ENCODE measurements at places on chromosomes 1 and 21. TPM values are rescaled to one million over a fixed set of nuclear protein-coding genes. Genes with fewer than 3 reads are reported as not detected.
A peak's percentile ranks its signal among the peaks of the same experiment; 100 is the strongest.

The OR2AK2 gene
- 0.35 TPM for total RNA-seq

The SYT2 gene
- total RNA-seq = 12.5 TPM

The ACTL8 gene
- total RNA-seq = 0.70 TPM

The CLDN8 gene
- total RNA-seq = not detected

The IGSF8 gene
- total RNA-seq = 120 TPM

The DMRTB1 gene
- total RNA-seq = 1.2 TPM

The SLC6A17 gene
- total RNA-seq = 0.27 TPM

The CFHR3 gene
- total RNA-seq = 2.0 TPM

The PCAT6 gene
- total RNA-seq = 7.2 TPM

The CRYBG2 gene
- total RNA-seq = 18.4 TPM

The CDA gene
- total RNA-seq = 1.7 TPM

GRCh38 chr1:33372677-33373076 is 51.8 kb upstream of the A3GALT2 start:
- no peak for DNase-seq

- peak; percentile 88 for DNase-seq
Observed at GRCh38 chr1:3899754-3900149, 320 bp downstream of the C1orf174 start.

GRCh38 chr1:36764798-36765197 is 269.5 kb downstream of the GRIK3 start:
- DNase-seq = no peak

DNA sequence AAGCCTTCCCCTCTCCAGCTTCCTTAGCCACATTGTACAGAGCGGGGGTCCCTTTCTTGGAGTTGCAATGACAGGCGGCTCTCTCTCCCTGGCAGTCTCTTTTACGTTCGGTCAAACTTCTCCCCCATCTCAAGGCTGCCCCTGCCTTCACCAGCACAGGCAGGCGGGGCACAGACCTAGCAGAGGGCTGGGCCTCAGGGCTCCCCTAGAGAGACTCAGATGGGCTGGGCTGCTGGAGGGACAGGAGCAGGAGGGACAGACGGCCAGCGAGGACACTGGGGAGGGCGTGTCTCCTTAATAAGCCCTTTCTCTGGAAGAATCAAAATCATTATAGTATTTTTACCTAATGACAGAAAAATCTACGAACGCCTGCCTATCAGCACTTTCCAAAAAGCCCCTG is 79.6 kb downstream of the CASZ1 start:
- DNase-seq = no peak

DNA sequence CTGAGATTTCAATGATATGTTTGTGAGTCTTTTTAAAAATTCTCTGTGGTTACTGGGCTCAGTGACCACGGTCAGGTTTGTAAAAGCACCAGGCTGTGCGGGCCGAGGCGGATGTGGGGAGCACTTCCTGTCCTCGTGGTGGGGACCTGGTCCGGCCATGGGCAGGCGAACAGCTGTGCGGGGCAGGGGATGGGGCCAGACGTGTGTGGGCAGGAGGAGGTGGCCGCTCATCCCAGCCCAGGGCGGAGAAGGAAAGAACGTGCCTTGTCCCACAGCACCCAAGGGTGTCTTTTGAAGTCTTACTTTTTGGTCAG is 5.2 kb upstream of the OXCT2 start:
- DNase-seq = no peak

DNA sequence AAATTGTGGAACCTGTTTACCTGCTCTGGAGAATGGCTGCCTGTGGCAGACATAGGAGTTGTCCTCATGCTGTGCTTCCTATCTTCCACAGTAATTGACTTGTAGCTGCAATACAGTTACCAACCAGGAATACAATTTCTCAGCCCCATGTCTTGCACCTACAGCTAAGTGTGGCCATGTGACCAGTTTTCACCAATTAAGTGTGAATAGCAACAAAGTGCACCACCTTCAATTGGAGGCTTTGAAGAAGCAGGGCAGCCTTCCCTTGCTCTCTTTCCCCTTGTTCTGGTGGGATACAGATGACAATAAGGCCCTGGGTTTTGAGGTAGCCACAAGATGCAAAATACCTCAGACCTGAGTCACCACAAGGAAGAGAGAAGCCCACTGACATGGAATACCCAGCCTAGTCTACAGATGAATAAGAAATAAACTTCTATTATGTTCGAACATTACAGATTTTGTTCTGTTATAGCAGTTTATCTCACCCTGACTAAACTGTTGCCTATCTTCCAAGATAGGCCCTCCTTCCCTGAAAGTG is 70.2 kb upstream of the S1PR1 start:
- no peak for DNase-seq

DNA sequence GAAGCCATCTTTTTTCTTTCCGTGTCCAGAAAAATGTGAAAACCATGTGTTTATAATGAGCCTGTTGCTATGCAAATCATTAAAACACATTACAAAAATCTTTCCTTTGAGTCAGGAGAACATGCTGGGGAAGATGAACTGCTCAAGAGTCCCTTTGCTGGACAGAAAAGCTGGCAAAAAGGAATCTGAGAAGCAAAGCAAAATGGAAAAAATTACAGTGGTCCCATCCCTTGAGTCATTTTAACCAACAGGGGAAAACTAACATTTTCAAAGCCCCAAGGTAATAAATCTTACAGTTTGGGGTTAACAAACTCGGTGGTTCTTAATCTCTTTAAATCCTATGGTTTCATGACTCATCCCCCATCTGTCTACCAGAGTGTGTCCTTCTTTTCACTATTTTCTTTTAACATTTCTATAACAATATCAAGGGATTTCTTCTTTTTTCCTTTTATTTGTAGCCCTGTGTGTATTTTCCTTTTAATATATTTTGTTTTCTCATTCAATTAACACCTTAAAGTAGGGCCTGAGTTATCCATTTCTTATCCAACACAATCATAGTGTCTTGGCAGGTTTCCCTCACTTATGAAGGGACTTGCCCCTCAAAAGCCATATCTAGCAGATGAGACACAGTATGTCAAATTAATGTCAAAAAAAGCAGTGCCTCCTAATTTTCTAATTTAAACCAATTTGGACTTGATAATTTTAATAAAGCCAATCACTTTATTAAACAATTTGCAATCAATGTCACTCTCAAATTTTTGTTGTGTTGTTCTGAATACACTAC is 105.4 kb downstream of the PTPN14 start:
- DNase-seq = no peak

DNA sequence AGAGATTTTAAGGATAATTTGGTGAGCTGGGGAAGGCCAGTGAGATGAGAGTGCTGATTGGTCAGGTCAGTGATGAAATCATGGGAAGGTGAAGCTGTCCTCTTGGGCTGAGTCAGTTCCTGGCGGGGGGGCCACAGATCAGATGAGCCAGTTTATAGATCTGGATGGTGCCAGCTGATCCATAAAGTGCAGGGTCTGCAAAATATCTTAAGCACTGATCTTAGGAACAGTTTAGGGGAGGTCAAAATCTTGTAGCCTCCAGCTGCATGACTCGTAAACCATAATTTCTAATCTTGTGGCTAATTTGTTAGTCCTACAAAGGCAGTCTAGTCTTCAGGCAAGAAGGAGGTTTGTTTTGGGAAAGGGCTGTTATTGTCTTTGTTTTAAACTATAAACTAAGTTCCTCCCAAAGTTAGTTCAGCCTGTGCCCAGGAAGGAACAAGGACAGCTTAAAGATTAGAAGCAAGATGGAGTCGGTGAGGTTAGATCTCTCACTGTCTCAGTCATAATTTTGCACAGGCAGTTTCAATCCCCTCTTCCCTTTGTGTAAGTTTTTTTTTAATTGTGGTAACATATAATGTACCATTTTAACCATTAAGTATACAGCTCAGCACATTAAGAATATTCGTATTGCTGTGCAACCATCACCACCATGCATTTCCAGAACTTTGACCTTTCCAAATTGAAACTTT is 39.4 kb downstream of the PTAFR start:
- no peak for DNase-seq

GRCh38 chr21:44547656-44548331 is 3.5 kb downstream of the KRTAP10-2 start:
- no peak for DNase-seq

- DNase-seq = no peak
Observed at GRCh38 chr1:193486671-193487229, 300.3 kb upstream of the B3GALT2 start.

DNA sequence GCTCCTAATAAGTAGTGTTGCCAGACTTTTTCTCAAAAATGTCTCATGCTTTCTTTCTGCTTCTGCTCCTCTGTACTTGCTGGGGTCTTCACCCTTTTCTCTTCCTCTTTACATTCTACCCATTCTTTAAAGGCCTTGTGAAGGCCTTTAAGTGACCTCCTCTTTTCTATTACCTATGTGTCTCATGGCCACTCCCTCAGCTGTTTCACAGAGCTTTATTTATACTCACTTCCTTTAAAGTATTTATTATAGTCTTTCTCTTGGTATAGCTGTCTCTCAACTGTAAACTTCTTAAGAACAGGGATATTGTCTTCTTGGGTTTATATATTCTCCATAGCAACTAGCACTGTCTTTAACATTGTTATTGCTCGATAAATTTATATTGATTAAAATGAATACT is 792 bp downstream of the GOLPH3L start:
- DNase-seq = peak; percentile 9

DNA sequence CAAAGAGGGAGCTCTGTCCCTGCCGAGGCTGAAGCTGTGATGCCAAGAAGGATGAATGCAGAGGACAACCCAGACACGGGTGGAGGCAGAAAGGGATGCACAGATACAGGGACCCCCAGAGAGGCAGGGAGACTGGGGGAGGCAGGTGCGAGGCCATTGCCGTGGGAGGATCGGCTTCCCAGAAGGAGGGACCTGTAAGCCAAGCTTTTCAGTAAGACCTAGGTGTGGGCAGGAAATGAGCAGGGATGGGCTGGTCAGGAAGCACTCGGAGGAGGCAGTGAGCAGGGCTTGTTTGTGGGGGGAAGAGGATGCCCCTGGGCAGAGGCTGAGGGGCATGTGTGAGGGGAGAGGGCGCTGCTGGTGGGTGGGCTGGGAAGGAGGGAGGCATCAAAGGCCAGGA is 67.7 kb upstream of the WNT4 start:
- no peak for DNase-seq

GRCh38 chr1:220527908-220528678 is at the start of gene MARK1:
Gene MARK1 (plus strand): TSS chr1:220528136. CDS start chr1:220528823, 687 bp downstream.
- DNase-seq = peak; percentile 79

GRCh38 chr1:84442256-84442655 is 36.8 kb upstream of the RPF1 start:
- peak; percentile 7 for DNase-seq

DNA sequence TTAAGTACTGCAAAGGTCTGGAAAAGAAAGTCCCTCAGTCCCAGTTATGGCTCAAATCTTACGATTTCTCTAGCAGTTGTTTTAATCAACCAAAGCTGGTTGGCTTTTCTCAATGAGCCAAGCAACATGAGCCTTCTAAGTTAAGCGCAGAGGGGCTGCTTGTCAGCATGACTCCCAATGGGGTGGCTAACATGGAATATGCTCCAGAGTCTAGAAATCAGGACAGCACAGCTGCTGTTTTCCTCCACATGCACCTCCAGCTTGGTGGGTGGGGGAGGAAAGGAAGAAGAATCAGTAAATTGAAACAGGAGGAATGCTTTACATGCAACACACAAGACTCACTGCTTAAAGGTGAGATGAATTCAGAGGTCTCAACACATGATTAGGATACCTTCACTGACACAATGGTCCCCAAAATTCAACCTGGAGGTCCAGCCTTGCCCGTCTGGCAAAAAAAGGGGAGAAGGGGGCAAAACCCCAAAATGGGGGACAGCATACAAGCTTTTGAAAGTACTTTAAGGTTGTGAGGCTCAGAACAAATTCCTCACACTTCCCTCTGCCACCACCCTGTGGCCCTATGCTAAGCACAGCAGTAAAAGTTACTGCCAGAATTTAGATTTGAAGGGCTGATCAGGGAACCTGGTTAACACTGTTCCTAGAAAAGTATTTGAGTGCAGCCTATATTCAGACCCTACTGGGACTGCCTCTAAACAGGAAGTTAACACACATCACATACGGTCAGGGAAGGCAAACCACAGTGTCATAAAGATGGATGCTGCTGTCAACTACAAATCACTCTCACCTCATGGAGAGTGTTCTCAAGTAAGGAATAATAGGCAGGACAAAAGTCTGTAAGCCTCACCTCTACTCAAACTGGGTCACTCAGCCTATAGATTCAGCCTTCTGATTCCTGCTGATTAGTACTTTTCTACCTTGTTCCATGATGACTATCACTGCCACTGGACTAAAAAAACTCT is 2.6 kb downstream of the GATAD2B start:
- DNase-seq = no peak

DNA sequence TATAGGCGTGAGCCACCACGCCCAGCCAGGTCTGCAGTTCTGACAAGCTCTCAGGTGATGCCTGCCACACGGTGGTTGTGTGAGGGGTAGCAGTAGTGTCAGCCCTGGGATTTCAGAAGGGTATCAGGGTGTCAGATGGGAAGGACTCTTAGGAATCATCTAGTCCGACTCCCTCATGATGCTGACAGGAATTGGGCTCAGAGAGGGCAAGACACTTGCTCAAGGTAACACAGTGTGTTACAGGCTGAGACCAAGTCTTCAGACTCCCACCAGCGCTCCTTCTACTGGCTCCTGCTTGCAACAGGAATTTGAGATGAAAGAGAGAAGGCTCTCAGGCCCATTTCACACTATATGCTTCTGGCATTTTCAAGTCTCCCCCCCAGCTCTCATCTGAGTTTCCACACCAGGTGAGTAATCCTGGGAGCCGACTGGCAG is 6.9 kb downstream of the HTR1D start:
- peak; percentile 79 for DNase-seq

GRCh38 chr1:217139513-217139912 is 416.3 kb upstream of the ESRRG start:
- peak; percentile 59 for DNase-seq

DNA sequence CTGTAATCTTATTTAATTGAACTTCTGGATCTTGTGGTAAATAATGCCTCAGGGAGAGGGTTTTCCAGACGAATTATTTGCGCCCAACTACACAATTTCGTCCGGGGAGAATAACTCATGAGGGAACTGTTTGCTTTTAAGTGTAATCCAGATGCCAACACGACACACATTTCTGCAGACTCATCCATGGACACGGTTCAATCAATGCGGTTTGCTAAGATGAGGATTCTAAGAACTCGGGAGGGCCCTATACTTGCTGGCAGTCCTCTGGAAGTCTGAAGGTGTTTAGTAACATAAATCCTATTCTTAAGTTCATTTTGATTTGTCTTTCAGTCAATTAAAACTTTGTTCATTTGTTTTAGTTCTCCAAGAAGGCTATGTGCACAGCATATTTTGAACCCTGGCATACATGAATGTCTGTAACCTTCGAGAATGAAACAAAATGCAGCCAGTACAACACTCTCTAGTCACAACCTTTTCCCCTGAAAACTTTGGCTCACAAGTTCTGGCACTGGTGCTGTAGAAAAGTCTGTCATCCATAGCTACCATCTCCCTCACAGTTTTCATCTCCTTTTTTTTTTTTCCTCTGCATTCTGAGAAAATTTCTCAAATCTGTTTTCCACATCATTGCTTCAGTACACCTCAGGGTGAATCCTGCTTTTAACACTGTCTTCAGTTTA is 38.8 kb downstream of the DIPK1A start:
- no peak for DNase-seq
